Heart left ventricle (tissue), 16 donors: ENCODE measurements at places on chromosomes 11 and 22. TPM values are rescaled to one million over a fixed set of nuclear protein-coding genes. Genes with fewer than 3 reads are reported as not detected.

DNA sequence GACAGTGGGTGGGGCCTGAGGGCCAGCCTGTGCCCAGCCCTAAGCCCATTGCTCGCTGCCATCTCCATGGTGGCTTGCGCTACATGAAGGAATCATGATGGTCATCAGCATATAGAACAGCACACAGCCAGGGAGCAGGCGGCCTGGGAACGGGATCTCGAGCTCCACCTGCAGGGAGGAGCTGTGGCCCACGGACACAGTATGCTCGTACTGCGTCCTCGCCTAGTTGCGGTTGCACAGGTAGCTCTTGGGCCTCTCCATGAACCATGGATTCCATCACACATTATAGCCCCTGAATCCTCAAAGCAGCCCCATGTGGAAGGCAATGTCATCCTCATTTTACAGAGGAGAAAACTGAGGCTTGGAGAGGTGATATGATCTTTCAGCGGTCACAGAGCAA, 15.1 kb downstream of the SEC14L4 start:
- peaks cover 3% of the 10 kb centered on the region for H3K27me3 ChIP-seq
- no peaks in the 10 kb centered on the region for H3K36me3 ChIP-seq
- H3K4me1 ChIP-seq: no peaks in the 10 kb centered on the region
- no peak overlapping the region for H3K4me3 ChIP-seq

DNA sequence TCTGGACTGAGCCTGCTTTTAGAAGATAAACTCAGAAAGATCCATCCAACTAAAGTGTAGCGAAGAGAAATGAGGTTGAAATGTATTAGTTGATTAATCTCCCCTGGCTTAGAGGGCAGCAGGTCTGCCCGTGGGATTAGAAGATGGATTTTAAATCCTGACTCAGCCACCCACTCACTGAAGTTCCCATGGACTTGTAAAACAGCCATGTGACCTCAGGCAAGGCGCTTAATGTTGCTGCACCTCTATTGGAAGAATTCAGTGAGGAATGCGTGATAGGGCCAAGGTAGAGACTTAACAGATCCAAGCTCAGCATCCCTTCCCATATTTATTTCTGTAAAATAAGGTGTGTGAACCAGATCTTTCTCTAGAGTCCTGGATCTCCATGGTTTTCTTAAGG, 45.1 kb upstream of the ELF5 start:
- no peaks in the 10 kb centered on the region for H3K4me1 ChIP-seq
- no peak overlapping the region for H3K27ac ChIP-seq

- H3K4me3 ChIP-seq: no peak overlapping the region
- no peaks in the 10 kb centered on the region for H3K4me1 ChIP-seq
- peak; percentile 53 for DNase-seq
- no peak overlapping the region for H3K27ac ChIP-seq
These were observed 12.8 kb upstream of the HYLS1 start for GRCh38 chr11:125874556-125875124.

DNA sequence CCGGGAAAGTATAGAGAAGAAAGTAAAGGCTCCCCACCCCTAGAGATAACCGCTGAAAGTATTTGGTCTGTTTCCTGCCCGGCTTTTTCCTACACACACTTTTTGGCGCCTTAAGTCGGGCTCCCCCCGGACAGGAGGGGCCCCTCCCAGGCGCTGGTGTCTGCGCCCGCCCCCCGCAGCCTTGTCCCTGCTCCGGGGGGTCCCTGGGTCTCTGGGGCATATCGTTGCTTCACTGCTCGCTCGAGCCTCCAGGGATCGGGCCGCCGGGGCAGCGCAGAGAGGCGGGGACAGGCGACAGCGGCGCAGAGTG, 928 bp upstream of the CRACR2B start:
- peaks cover 47% of the 10 kb centered on the region for H3K4me1 ChIP-seq
- peaks cover 19% of the 10 kb centered on the region for H3K36me3 ChIP-seq
- H3K27ac ChIP-seq: peak overlapping the region; percentile 82
- peak overlapping the region; percentile 60 for H3K4me3 ChIP-seq
- DNase-seq: no peak

DNA sequence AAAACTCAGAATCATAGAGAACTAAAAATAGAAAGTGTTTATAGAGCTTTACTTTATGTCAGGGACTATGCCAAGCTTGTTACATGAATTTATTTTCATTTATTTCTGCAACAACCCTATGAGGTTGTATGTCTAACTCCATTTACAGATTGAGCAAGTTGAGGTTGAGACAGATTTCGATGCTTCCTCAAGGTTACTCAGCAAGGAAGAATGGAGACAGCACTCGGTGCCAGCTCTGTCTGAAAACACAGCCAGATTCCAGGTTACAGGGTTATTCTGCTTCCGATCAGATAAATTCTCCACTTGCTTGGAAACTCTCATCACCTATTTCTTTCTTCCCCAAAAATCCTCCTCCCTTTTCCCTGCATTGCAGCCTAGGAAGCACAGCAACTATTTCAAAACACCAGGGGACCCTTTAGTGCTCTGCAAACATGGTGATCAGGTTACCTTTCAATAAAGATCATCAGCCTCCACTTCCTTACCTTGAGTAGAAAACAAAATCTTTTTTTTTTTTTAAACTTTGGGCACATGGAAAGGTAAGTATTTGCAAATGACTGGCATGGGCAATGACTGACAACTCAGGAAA, 7.0 kb downstream of the MMP3 start:
- no peak overlapping the region for H3K4me3 ChIP-seq
- no peaks in the 10 kb centered on the region for H3K36me3 ChIP-seq
- no peak overlapping the region for H3K27ac ChIP-seq
- no peaks in the 10 kb centered on the region for H3K4me1 ChIP-seq
- no peak for DNase-seq

DNA sequence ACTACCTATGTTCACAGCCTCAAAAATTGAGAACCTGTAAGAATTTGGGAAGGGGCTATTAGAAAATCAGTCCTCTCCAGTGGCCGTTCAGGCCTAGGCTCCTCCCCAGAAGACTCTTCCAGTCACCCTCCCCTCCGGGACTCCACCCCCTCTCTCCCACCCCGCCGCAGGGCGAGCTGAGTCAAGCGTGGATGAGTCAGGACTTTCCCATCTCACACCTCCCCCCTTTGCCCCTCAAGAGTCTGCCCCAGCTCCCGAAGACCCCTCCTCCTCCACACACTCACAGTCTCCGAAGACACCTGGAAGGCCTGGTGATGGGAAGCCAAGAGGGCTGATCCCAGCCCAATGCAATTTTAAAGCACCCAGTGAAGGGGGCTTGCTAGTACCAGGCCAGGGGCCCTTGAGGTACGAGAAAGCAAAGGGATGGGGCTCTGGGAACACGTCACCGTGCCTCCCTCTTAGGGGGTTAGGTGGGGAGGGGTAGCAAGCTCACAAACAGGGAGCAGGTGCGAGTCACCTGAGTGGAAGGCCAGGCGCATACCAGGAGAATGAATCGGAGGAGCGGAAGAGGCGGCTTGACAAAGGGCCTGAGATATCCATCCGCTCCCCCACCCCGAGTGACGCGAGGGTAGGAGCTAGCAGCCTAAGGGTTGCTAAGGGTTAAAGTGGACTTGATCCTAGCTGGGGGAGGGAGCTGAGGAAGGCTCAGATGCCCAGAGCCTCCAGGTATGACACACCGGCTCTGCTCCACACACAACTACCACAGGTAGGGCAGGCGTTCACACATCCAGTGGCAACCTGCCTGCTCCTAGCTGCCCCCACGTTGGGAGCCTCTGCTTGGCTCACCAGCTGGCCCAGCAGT, 13.6 kb downstream of the BCL9L start:
- H3K27me3 ChIP-seq: no peaks in the 10 kb centered on the region
- H3K36me3 ChIP-seq: peaks cover 13% of the 10 kb centered on the region
- DNase-seq: peak; percentile 81

DNA sequence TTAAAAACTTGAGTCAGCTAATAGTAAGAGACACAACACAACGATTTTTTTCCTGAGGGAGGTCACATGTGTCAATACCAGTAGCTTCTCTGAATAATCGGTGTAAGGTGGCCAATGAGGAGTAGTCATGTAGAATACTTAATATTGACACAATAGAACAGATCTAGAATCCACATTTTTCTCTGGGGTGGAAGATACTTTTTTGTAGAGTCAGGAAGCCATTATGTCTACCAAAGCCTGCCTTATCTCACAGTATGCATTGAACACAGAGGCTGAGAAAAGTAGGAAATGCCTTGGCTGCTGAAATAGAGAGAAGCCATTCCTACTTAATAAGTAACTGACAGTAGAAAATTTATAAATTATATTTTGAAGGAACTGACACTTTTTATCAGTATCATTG, 725.0 kb downstream of the METTL15 start:
- no peak overlapping the region for H3K4me3 ChIP-seq
- no peaks in the 10 kb centered on the region for H3K36me3 ChIP-seq
- H3K4me1 ChIP-seq: no peaks in the 10 kb centered on the region
- H3K27me3 ChIP-seq: no peaks in the 10 kb centered on the region
- no peak overlapping the region for H3K27ac ChIP-seq

GRCh38 chr11:26665946-26666345, 55.9 kb downstream of the SLC5A12 start:
- H3K36me3 ChIP-seq: no peaks in the 10 kb centered on the region
- H3K4me1 ChIP-seq: no peaks in the 10 kb centered on the region
- no peak for DNase-seq
- H3K27ac ChIP-seq: no peak overlapping the region

GRCh38 chr22:32486656-32487390, 12.2 kb downstream of the FBXO7 start:
- peaks cover 6% of the 10 kb centered on the region for H3K4me1 ChIP-seq
- no peak overlapping the region for H3K4me3 ChIP-seq
- peaks cover 81% of the 10 kb centered on the region for H3K36me3 ChIP-seq
- no peak for DNase-seq

- DNase-seq: peak; percentile 77
- peak overlapping the region; percentile 35 for H3K4me3 ChIP-seq
- no peaks in the 10 kb centered on the region for H3K27me3 ChIP-seq
- peaks cover 34% of the 10 kb centered on the region for H3K4me1 ChIP-seq
These were observed 8.6 kb upstream of the GTSE1 start for GRCh38 chr22:46287873-46288751.

DNA sequence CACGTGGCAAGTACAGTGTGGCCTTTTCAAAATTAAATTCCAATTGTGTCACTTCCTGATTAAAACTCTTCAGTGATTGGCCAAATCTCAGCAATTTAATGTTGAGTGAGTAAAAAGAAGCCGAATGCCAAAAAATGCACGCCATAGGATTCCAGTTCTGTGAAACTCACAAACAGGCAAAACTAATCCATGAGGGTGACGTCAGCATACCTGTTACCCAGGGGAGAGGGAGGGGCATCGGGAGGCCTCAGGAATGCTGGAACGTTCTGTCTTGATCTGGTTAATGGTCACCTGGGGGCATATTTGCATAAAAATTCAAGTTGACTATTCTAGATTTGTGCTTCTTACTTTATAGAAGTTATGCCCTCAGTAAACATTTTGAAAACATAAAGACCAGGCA, 39.9 kb upstream of the RAB1B start:
- no peaks in the 10 kb centered on the region for H3K4me1 ChIP-seq
- no peak overlapping the region for H3K27ac ChIP-seq
- peaks cover 42% of the 10 kb centered on the region for H3K36me3 ChIP-seq
- no peak overlapping the region for H3K4me3 ChIP-seq
- no peak for DNase-seq
- no peaks in the 10 kb centered on the region for H3K27me3 ChIP-seq

GRCh38 chr11:106311531-106312230, 234.2 kb downstream of the AASDHPPT start:
- no peaks in the 10 kb centered on the region for H3K4me1 ChIP-seq
- no peaks in the 10 kb centered on the region for H3K36me3 ChIP-seq
- no peak overlapping the region for H3K27ac ChIP-seq
- H3K27me3 ChIP-seq: no peaks in the 10 kb centered on the region
- no peak overlapping the region for H3K4me3 ChIP-seq
- DNase-seq: no peak

DNA sequence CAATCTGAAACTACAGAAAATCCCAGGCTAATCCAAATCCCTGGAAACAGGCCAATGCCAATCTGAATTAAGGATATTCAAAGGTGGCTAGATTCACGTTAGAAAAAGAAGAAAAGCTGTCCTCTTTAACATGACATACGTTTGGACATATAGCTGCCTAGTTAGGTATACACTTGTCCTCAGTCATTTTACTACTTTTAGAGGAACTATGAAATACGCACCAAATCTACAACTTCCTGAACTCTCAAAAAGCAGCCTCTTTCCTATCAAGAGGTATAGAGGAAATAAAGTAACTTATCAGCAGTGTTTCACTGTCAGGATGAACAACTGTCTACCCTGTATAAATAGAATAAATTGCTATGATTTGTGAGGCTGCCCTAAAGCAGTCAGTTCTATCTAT, 24.0 kb downstream of the KMT5B start:
- peaks cover 43% of the 10 kb centered on the region for H3K36me3 ChIP-seq
- no peak overlapping the region for H3K4me3 ChIP-seq
- H3K27ac ChIP-seq: no peak overlapping the region
- no peaks in the 10 kb centered on the region for H3K27me3 ChIP-seq
- peaks cover 45% of the 10 kb centered on the region for H3K4me1 ChIP-seq
- no peak for DNase-seq

DNA sequence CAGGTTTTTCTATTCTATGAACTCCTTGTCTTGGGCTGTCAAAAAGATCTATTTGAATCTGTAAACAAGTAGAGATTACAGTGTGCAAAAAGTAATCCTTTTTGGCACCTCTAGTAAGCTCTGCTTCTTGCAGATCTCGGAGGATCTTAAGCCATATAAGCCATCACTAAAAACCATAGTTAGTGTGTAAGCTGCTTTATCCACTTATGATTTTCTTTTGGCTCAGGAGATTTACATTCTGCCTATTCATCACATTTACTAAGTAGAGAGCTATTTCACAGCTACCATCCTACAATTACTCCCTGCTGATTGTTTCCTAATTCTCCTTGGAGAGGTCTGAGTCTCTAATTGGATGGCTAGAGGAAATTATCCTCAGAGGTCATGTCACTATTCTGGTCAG, 385.7 kb downstream of the AASDHPPT start:
- no peaks in the 10 kb centered on the region for H3K27me3 ChIP-seq
- H3K4me1 ChIP-seq: no peaks in the 10 kb centered on the region
- no peaks in the 10 kb centered on the region for H3K36me3 ChIP-seq
- H3K27ac ChIP-seq: no peak overlapping the region
- no peak for DNase-seq

- H3K4me1 ChIP-seq: peaks cover 4% of the 10 kb centered on the region
- H3K4me3 ChIP-seq: no peak overlapping the region
- H3K27ac ChIP-seq: no peak overlapping the region
- H3K27me3 ChIP-seq: no peaks in the 10 kb centered on the region
- no peak for DNase-seq
These were observed 75.7 kb downstream of the CCDC83 start for GRCh38 chr11:85930879-85931366.

GRCh38 chr11:8318536-8318935, 54.9 kb upstream of the LMO1 start:
- H3K27me3 ChIP-seq: no peaks in the 10 kb centered on the region
- H3K27ac ChIP-seq: no peak overlapping the region
- no peaks in the 10 kb centered on the region for H3K36me3 ChIP-seq
- no peaks in the 10 kb centered on the region for H3K4me1 ChIP-seq
- DNase-seq: no peak
- no peak overlapping the region for H3K4me3 ChIP-seq

- DNase-seq: no peak
- H3K36me3 ChIP-seq: no peaks in the 10 kb centered on the region
- no peak overlapping the region for H3K4me3 ChIP-seq
- H3K27ac ChIP-seq: no peak overlapping the region
These were observed 70.8 kb upstream of the EIF3D start for GRCh38 chr22:36599771-36600170.

RHOD gene
- 24.2 TPM for total RNA-seq

OR2AT4 gene
- not detected for total RNA-seq

CECR2 gene
- 6.9 TPM for total RNA-seq

CREB3L1 gene
- total RNA-seq: 15.5 TPM

LIF gene
- total RNA-seq: 0.12 TPM

POU2AF2 gene
- total RNA-seq: not detected
